NCI-H345 (cell line): ENCODE measurements at places on chromosomes 4 and X.

GRCh38 chrX:35098419-35098818 lies 155.8 kb downstream of the FAM47B start:
- no peak for DNase-seq

DNA sequence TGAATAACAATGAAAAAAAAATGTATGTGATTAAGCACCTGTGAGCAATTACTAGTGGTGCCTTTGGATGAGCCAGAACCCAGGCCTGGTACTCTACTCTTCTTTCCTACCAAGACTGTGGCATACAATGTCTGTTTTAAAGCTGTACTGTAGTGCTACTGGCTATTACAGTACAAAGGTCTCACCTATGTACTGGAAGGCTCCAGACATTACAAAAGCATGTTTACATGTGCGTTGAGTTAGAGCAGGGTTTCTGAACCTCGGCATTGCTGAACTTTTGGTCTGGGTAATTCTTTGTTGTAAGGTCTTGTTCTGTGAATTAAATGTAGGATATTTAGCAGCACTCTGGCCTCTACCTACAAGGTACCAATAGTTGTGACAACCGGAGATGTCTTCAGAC lies 153.8 kb downstream of the SPATA18 start:
- no peak for DNase-seq

- no peak for DNase-seq
Measured at GRCh38 chr4:19438233-19438632, 813.5 kb upstream of the SLIT2 start.

- no peak for DNase-seq
Measured at GRCh38 chr4:127214931-127215330, 417.8 kb upstream of the INTU start.

- no peak for DNase-seq
Measured at GRCh38 chrX:8760021-8760420, 28.1 kb upstream of the ANOS1 start.

DNA sequence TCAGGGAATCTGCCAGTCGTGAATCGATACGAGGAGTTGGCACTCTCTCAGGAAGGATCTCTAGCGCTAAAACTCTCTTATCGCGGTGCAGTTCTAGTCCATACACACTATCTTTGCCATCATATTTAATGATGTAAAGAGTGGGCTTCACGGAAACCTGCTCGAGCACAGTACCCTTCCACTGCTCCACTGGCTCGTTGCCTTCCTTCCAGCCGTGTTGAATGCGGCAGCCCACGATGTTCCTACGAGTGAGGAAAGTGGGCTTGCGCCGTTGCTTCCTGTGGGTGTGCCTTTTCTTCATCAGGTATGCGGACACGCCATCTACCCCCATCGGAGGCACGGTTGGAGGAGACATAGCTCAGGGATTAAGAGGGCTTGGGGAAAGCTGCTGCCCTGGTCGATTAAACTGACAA lies 661 bp downstream of the SPIN4 start:
- DNase-seq = peak; percentile 55

GRCh38 chr4:57443787-57444186 lies 333.6 kb upstream of the IGFBP7 start:
- DNase-seq = no peak

- no peak for DNase-seq
Measured at GRCh38 chr4:172152284-172152683, 339.1 kb downstream of the GALNTL6 start.

- no peak for DNase-seq
Measured at GRCh38 chr4:176841711-176842112, 49.0 kb upstream of the VEGFC start.

GRCh38 chr4:172573899-172574298 lies 594.7 kb upstream of the GALNT7 start:
- DNase-seq = no peak

GRCh38 chr4:105569057-105569865 lies 16.8 kb downstream of the ARHGEF38 start:
- DNase-seq = no peak

- DNase-seq = no peak
Measured at GRCh38 chrX:26574234-26574633, 358.3 kb downstream of the MAGEB5 start.

GRCh38 chr4:139743027-139743426 lies 77.4 kb downstream of the MGST2 start:
- DNase-seq = no peak

- no peak for DNase-seq
Measured at GRCh38 chr4:149584722-149585121, 230.9 kb downstream of the IQCM start.

GRCh38 chr4:132169660-132170059 lies 979.4 kb upstream of the PCDH10 start:
- no peak for DNase-seq

- DNase-seq = no peak
Measured at GRCh38 chrX:130176354-130176776, 4.6 kb downstream of the RAB33A start.

- DNase-seq = no peak
Measured at GRCh38 chr4:41683326-41683725, 65.2 kb downstream of the PHOX2B start.

DNA sequence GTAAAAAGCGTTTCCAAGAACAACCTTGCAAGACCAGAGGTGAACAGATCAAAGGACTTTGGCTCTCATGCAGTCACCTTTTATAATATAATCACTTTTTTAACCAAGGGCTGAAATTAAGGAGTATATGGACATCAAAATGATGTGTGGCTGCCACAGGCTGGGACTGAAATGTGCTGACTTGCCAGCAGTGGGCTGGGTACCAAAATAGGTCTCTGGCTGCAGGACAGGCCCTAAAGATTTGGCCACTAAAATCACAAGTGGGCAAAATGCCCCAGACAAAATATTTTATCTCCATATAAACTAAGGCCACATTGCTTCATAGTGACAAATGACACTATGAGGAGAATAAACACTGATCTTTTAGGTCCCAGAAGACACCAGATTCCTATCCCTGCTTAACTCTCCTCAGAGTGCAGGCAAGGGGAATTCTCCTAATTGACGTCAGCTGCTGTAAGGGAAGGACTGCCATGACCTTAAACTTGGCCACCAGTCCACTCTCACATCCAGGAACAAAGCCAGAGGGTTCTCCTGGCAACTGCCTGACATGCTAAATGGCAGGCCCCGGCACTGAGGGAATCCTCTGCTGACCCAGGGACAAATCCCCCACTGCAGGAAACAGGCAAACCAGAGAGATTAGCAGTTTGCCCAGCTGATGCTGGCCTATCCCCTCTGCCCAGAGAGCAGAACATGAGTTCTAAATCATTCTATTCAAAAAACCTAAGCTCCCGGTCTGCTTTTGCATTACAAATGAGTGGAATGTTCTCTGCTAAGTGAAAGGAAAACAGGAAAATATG lies 155.8 kb downstream of the PPP3CA start:
- DNase-seq = no peak

GRCh38 chr4:84804136-84804535 lies 162.4 kb downstream of the WDFY3 start:
- no peak for DNase-seq

DNA sequence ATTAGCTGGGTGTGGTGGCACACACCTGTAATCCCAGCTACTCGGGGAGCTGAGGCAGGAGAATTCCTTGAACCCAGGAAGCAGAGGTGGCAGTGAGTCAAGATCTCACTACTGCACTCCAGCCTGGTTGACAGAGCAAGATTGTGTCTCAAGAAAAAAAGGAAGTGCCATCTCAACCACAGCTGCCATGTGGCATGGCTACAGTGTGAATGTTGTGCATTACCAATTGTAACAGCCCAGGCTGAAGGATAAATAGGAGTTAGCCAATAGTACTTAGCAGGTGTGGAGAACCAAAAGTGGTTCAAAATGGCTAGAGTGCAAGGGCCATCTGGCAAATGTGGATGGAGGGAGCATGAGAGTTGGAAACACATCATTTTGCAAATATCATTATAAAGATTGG lies 28.9 kb downstream of the SLC25A5 start:
- DNase-seq = no peak

- DNase-seq = no peak
Measured at GRCh38 chr4:169658975-169659715, 38.8 kb downstream of the CLCN3 start.

GRCh38 chr4:109303140-109303496 lies 660 bp upstream of the COL25A1 start:
- no peak for DNase-seq

DNA sequence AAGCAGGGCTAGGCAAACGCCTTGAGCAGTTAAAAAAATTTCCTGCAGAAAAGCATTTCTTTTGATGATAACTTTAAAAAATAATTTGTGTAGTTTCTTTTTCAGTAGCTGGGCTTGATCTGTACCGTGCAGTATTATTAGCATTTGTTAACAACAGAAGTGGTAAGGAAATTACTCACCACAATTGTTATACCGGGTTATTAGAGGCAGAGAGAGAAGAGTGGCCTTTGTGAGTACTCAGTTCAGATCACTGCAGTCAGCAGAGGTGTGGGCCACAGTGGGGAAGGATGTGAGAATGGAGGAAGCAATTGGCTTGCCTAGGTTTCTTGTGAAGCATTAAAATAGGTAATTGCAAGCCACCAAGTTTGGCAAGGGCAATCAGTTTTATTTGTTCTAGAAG lies 14.3 kb upstream of the IL21 start:
- no peak for DNase-seq

DNA sequence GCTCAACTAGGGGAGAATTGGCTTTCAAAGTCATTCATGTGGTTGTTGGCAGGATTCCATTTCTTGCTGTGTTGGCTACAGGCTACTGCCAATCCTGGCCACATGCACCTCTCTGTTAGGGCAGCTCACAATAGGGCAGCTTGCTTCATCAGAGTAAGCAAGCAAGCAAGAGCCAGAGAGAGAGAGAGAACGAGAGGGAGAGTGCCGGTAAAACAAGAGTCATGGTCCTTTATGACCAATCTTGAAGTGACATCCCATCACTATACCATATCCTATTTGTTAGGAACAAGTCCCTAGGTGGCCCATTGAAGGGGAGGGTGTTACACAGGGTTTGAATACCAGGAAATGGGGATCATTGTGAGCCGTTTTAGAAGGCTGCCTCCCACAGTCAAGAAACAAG lies 33.0 kb upstream of the TLR2 start:
- DNase-seq = peak; percentile 84

DNA sequence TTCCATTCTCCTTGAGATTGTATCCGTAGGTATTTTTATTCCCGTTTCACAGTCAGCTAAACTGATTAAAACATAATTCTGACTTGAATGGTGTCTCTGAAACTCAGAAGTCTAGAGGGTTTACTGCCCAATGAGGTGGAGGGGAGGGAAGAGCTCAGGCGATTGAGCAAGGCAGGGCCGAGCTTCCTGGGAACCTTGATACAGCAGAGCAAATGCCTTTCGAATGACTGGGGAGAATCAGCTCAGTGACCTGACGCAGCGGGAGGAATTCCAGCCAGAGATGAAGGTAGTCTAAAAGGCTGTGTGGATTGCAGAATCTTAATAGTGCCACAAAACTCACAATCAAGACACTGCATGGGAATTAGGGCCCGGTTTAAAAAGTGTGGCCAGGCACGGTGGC lies 233.6 kb downstream of the EVC2 start:
- DNase-seq = no peak

DNA sequence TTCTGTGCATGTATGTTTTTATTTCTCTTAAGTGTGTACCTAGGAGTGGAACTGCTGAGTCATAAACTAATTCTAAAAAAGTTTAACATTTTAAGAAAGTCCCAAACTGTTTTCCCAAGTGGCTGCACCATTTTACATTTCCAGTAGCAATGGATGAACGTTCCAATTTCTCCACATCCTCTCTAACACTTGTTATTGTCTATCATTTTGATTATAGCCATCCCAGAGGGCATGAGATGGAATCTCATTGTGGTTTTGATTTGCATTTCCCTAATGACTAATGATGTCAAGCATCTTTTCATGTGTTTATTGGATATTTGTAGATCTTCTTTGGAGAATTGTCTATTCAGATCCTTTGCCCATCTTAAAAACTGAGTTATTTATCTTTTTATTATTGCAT lies 82.5 kb downstream of the PPEF1 start:
- no peak for DNase-seq

GRCh38 chrX:13266641-13267345 lies 53.1 kb downstream of the ATXN3L start:
- DNase-seq = no peak
